Smooth muscle cell of the brain vasculature (primary cell): ENCODE measurements at places on chromosomes 1 and 21.

DNA sequence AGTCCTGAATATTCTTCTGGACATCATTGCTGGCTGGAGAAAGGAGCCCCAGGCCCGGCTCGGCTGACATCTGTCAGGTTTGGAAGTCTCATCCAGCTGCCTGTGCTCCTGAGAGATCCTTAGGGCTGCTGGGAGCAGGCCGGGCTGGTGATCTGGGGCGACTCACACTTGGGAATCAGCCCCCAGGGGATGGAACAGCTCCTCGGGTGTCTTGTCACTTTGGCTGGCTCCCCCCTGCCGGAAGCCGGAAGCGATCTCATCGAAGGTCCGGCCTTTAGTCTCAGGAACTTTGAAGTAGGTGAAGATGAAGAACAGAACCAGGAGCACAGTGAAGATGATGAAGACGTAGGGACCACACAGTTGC is 31.8 kb downstream of the SLC2A1 start:
- DNase-seq, result no peak

- no peak for DNase-seq
These were observed 440.8 kb downstream of the NPHP4 start for GRCh38 chr1:5551274-5551975.

GRCh38 chr1:42736571-42737200 is 3.4 kb downstream of the CLDN19 start:
- DNase-seq, result no peak

DNA sequence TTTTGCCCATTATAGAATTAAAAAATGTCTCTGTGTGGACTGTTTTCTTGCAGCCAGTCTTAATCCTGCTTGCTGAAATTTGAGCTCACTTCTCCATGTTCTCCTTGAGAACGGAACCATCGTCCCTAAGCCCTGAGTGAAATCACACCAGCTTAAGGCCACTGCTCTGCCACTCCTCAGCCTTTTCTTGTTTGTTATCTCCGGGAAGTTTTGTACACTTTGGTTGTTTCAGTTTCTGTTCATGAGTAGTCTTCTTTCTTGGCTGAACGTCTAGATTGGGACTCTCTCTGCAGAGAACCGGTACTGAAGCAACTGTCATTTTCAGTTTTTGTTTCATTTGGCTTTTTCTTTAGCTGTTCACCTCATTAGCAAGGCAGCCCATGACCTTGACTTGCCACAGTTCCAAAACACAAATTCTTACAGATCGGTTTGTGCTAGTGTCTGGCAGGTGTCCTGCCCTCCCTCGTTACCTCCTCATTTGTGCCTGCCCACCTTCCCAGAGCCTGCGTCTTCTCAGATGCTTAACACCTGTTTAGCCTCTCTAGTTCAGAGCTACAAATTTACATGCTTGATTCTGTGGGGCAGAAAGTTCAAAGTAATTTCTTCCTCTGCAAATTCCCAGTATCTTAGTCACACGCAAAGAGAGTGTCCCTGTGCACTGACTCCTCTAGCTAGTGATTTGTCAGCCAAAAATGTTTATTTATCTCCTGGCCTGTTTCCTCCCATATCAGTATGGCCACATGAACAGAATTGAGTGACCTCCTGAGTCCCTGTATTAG is 12.4 kb downstream of the PSEN2 start:
- DNase-seq, result no peak

GRCh38 chr1:200694738-200695137 is 25.0 kb upstream of the DDX59 start:
- no peak for DNase-seq

DNA sequence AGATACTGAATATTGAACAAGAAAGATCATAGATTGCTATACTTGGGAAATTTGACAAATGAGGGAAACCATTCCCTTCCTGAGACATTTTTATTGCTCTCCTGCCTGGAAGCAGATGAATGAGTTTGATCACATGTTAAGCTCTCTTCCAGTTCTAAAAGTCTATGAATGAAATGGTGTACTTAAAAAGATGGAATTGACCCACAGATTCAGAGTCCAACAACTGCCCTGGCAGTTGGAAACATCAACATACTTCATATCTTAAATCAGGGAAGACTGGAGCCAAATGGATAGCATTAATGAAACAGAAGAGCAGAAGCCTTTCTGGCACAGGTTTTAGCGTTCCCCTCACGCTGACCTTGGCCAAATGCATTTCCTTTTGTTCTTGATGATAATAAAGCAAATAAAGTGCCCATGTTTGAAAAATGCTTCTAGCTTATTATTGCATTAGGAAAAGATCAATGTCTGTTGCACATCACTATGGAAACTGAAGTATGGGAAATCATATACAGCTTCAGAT is 142.6 kb downstream of the ESRRG start:
- DNase-seq, result no peak

DNA sequence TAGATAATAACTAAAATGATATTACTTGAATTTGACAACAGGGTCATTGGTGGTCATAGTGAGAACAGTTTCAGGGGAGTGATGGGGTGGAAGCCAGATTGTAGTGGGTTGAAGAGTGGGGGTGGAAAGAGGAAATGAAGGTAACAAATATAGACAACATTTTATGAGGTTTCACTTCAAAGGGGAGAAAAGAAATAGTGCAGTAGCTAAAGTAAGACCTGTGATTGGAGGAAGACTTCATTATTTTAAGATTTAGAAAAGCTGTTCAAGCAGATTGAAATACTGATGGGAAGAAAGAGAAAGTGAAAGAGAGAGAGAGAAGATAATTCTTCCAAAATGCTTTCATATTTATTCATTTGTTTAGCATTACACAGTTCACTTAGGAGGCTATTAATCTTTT is 52.0 kb upstream of the KCNA3 start:
- no peak for DNase-seq

DNA sequence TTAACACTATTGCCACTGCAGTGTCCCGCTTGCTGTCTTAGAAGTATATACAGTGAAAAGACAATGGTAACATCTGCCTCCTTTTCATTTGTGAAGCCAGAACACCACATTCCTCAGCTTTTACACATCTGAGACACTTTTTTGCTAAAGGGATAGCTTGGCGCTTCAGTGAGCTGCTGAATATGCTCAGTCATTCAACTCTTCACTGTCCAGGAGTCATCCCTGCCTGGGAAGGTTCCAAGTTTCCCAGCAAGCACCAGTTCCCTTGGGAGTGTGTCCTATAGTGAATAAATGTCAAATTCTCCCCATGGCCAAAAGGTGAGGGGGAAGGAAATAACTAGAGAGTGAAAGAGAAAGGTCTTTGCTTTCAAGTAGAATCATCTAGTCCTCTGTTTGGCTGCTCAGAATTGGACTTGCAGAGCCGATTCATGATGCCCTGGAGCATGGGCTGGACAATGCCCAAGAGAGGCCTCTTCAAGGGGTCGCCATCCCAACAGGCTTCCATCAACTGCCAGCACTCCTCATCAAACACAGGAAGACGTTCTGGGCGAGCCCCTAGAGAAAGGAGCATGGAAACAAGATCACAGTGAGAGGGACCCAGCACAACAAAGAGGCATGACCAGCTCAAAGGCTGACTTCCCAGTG is 25.5 kb upstream of the RBBP5 start:
- no peak for DNase-seq

DNA sequence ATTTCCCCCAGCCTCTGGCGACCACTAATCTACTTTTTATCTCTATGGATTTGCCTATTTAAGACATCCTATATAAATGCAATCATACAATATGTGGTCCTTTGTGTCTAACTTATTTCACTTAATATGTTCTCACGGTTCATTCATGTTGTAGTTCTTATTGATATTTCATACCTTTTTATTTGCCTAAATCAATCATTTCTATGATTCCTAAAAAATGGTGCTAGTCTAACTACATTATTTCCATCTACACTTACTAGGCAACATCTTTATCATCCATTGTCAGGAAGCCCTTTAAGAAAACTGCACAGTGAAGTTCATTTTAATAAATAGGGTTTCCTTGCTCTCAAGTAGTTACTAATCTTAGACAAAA is 380 bp upstream of the FBXO28 start:
- DNase-seq, result no peak

DNA sequence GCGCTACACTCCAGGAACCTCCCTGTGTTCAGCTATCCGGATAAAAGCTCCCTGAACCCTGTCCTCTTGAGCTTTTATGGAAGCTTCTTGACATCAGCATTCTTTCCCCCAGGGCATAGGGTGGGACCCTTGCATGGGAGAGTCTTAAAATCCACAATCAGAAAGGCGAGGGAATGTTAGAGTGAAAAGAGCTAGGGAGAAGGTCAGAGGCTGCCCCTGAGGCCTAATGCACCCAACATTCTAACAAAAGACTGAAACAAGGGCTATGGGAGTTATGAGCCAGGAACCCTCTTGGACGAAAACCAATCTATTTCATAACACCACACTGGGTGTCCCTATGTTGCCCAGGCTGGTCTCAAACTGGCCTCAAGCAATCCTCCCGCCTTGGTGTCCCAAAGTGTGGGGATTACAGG is 36.7 kb downstream of the NEK2 start:
- DNase-seq, result no peak

GRCh38 chr1:240739139-240739538 is 127.2 kb upstream of the GREM2 start:
- DNase-seq, result no peak

- no peak for DNase-seq
These were observed 1.4 kb downstream of the MACO1 start for GRCh38 chr1:25431955-25432719.

- DNase-seq, result peak; percentile 62
These were observed 837 bp downstream of the STXBP3 start for GRCh38 chr1:108747171-108747850.

- DNase-seq, result no peak
These were observed 29.1 kb downstream of the CACHD1 start for GRCh38 chr1:64499011-64499410.

- DNase-seq, result no peak
These were observed 16.1 kb upstream of the LDLRAP1 start for GRCh38 chr1:25527226-25527846.

GRCh38 chr1:44719318-44719717 is 11.7 kb downstream of the RNU5D-1 start:
- DNase-seq, result no peak

DNA sequence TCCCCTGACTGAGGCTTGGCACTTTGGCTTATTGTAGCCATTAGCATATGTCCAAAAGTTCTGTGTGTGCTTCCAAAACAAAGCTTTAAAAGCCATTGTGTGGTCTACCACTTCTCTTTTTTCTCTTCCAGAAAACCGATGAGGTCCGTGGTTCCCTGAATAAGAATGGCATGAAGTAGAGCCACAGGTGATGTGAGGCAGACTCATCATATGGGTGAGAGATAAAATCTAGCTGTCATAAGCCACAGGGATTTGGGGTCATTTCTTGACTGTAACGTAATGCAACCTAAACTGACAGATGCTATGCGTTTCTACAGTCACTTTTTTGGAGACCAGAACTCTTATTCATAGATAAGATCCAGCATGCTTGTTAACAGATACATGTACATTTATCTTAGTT is 7.0 kb upstream of the GREM2 start:
- no peak for DNase-seq

DNA sequence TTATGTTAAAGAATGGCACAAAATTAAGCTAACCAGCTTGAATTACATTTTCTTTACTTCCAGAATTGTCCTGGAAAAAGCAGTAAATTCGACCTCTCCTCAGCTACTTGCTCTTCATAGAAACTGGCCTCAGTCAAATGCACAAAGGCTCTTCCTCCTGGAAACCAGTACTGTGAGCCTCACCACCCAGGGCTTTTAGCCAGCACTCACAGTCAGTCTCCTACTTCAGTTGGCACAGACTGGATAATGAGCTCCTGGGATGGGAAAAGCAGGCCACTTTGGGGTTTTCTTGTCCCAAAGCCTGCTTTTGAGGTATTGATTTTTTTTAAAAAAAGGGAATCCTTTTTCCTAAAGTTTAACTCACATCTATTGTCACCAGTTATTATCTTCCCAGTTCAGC is 40.4 kb downstream of the SCYL3 start:
- no peak for DNase-seq

DNA sequence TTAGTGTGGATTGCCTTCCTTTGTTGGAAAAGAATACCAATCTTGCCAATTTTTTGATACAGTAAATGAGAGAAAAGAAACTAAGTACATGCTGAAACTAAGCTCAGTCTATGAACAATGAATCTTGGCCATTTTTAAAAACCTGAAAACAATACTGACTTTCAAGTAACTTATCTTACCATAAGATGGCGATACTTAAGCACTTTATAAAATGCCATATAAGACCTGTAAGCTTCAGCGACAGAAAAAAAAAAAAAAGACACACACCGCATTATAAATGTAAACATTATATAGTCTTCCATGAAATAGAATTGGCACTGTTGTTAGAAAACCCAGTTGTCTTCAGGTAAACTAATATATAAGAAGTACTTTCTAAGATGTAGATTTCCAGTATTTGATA is 3.0 kb downstream of the OLFM3 start:
- no peak for DNase-seq

- no peak for DNase-seq
These were observed 498.2 kb upstream of the C1orf87 start for GRCh38 chr1:60571811-60572210.

DNA sequence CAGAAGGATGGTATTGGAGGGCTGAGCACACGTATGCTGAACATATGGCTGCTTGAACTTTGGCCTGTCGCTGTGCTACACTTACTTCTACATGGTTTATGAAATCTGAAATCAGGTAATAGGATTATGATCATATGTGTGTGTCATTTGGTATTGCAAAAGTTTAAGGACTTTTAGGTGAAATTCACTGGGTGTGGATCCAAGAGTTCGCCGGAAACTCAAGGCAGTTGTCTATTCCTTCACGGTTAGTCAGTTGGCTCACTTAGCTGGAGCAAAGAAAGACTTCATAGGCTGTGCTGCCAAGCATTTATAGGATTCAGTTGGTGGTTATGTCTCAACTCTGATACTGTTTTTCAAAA is 927 bp downstream of the UAP1 start:
- DNase-seq, result no peak

- no peak for DNase-seq
These were observed 29.2 kb downstream of the RAP1A start for GRCh38 chr1:111648806-111649205.

DNA sequence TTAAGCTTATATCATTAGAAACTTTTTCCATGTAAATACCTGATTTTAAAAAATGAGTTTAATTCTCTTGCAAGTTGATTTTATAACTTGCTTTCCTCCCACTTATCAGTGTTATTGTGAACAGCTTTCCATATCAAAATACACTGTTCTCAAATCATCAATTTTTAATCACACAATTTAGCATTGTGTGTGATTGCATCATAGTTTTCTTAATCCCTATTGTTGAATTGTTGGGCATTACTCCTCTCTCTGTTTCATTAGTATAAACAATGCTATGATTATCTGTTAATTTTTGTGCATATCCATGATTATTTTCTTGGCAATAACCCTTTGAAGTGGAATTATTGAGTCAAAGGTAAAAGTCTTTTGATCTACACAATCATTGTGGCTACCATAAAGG is 48.7 kb downstream of the ROR1 start:
- DNase-seq, result no peak

- DNase-seq, result peak; percentile 70
These were observed 152.8 kb downstream of the TENT5C start for GRCh38 chr1:117758444-117759316.

GRCh38 chr1:14061204-14061603 is 361.2 kb downstream of the PRDM2 start:
- no peak for DNase-seq

GRCh38 chr1:204480515-204480914 is 14.1 kb downstream of the PIK3C2B start:
- no peak for DNase-seq
